ENCODE measurements at places on chromosomes 1 and 21. TPM values are rescaled to one million over a fixed set of nuclear protein-coding genes. Genes with fewer than 3 reads are reported as not detected.

Gene APCS
- total RNA-seq = 3.9 TPM

Gene FCRL6
- total RNA-seq = 14.7 TPM

Gene SRM
- 17.3 TPM for total RNA-seq

Gene FAM177B
- not detected for total RNA-seq

Gene CFHR1
- 5.5 TPM for total RNA-seq

Gene DDAH1
- 57.3 TPM for total RNA-seq

Gene CFHR2
- 4.3 TPM for total RNA-seq

Gene EDN2
- 4.6 TPM for total RNA-seq

Gene UBASH3A
- total RNA-seq = 1.9 TPM

Gene CYP4A22
- not detected for total RNA-seq

Gene BRINP3
- total RNA-seq = 14.4 TPM

Gene PTPRF
- total RNA-seq = 36.4 TPM

Gene PTPN7
- 1.2 TPM for total RNA-seq

Gene DDR2
- total RNA-seq = 69.6 TPM

Gene RAB25
- total RNA-seq = 2.2 TPM

Gene RCC2
- total RNA-seq = 17.1 TPM

Gene MPC2
- total RNA-seq = 34.9 TPM

Gene MYOG
- 2.6 TPM for total RNA-seq

Gene IL22RA1
- total RNA-seq = 3.1 TPM

Gene MAN1A2
- total RNA-seq = 69.8 TPM

Gene CELA3B
- not detected for total RNA-seq

Gene MANEAL
- 1.7 TPM for total RNA-seq

Gene CLCA4
- total RNA-seq = 2.9 TPM

Gene PCSK9
- total RNA-seq = 2.6 TPM

Gene CLCA1
- 0.72 TPM for total RNA-seq

Gene CD160
- total RNA-seq = 6.5 TPM

Gene GREM2
- total RNA-seq = 4.8 TPM

Gene SPATA46
- not detected for total RNA-seq

Gene DIO1
- total RNA-seq = not detected

Gene CLIC4
- total RNA-seq = 335 TPM

Gene SEMA6C
- total RNA-seq = 4.8 TPM

Gene LRRC53
- total RNA-seq = 10.4 TPM

Gene MAGOH
- total RNA-seq = 57.5 TPM

Gene MR1
- 11.3 TPM for total RNA-seq

Gene RPS6KA1
- total RNA-seq = 11.1 TPM

Gene ST3GAL3
- total RNA-seq = 36.6 TPM

Gene LPGAT1
- total RNA-seq = 71.7 TPM

Gene LCK
- total RNA-seq = 0.96 TPM

Gene SEMA4A
- 11.8 TPM for total RNA-seq

Measured in umbilical cord (tissue), 2 donors.